ENCODE measurements at places on chromosomes 13 and 19.

DNA sequence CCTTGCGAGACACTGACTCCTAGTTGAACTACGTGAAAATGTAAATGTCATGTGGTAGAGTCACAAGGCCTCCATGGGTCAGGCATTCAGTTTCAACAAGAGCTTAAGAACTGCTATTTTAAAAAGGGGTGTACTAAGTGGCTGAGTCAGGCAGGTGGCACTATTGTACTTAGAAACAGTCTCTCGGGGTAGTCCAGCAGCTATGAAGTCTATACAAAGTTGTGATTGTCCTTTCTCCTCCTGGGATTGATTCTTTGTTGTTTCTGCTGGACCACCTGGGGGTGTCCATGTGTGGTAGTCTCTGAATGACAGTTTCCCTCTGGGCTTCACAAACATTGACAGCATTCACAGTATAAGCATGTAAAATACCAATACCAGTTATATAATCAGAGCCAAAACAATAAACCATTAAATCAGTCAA lies 33.0 kb downstream of the UGGT2 start:
- DNase-seq = no peak

GRCh38 chr13:51923983-51924539 lies 62.3 kb downstream of the CCDC70 start:
- DNase-seq = no peak

DNA sequence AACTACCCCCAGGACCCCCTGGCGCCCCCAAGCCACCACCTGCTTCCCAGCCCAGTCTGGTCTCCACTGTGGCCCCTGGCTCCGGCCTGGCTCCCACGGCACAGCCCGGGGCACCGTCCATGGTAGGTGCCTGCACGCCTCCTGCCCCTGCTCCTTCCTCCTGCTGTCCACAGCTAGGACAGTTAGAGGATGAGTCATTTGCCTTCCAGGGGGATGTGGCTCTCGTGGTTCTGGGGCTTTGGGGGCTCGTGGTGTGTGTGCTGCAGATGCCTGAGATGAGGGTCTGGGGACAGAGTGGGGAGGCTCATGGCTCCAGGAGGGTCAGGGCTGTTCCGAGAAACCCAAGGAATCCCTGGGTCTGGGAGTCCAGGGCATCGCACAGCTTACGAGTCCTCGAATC lies 12.7 kb downstream of the MED25 start:
- no peak for DNase-seq

DNA sequence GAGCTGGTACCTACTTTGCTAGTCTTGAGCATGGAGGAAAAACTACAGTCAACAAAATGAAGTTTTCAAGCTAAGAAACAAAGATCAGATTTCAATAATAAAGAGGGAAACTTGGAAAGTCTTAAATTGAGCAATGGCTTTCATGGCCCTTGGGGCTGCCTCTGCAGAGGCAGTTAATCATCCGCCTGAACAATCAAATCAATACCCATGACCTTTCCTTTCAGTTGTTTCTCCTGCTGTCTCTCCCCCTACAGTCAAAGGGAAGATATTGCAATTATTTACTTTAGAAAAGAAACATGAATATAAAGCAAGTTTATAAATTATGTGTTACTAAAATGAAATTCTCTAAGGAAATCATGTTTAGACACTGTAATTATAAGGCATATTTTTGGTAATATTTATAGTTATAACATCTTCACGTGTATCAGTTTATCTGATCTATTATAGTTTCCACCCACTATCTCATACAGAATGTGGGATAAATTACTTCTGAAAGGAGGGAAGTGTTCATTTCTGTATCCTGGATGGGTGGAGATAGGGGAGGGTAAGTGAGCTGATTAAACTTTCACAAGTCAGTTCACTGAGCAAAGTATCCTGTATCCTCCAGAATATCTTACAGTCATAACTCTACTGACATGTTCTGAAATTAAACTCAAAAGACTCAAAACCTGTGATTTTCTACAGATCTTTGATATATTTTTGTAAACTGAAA lies 72.4 kb upstream of the TSC22D1 start:
- DNase-seq = no peak

GRCh38 chr19:709196-709964 lies 645 bp downstream of the PALM start:
- no peak for DNase-seq

DNA sequence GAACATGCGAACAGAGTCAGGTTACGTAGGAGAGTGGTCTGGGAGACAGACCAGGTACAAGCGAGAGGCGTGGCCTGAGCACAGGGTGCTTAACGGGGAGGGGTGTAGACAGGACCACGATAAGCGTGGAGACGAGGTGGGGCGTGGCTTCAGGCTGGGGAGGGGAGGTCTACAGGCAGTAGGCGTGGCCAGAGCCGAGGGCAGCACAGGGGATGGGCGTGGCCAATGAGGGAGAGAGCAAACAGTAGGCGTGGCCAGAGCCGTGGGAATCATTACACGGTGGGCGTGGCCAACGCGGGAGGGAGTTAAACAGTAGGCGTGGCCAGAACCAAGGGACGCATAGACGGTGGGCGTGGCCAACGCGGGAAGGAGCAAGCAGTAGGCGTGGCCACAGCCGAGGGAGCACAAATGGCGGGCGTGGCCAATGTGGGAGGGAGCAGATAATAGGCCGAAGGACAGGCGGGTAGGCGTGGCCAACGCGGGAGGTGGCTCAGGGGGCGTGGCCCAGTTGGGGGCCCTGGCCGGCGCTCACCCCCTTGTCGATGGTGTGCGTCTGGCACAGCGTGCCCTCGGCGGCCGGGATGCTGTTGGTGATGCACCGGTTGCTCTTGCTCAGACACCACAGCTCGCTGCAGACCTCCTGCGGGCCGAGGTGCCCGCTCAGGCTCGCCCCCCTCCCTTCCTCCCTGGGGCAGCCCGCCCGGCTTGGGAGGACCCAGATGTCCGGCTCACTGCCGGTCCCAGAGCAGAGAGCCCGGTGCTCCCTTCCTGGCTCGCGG lies 15.2 kb upstream of the MYO1F start:
- DNase-seq = peak; percentile 90

DNA sequence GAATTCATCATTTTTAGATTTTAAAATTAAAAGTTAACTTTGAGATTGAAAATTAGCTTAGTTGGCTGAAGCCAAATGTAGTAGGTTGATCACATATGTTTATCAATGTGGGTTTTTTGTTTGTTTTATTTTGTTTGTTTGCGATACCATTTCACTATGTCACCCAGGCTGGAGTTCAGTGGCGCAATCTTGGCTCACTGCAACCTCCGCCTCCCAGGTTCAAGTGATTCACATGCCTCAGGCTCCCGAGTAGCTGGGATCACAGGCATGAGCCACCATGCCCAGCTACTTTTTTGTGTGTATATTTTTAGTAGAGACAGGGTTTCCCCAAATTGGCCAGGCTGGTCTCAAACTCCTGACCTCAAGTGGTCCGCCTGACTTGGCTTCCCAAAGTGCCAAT lies 665.7 kb upstream of the SLC10A2 start:
- DNase-seq = no peak

DNA sequence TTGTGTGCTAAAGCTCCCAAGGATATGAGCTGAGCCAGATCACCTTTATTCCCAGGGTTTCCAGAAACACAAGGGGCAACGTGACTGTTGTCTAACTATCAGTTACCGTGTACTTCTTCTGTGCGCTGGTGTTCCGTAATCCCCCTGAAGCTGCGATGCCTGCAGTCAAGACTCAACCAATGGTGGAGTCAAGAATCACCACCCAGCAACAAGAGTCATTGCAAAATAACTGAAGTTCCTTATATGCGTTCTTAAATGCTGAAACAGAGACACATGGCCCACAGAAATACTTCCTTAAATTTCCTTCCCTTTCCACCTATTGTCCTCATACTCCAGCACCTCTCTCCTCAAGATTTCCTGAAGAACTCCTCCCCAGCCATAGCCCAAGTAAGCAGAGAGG lies 200.2 kb downstream of the KATNAL1 start:
- DNase-seq = no peak

DNA sequence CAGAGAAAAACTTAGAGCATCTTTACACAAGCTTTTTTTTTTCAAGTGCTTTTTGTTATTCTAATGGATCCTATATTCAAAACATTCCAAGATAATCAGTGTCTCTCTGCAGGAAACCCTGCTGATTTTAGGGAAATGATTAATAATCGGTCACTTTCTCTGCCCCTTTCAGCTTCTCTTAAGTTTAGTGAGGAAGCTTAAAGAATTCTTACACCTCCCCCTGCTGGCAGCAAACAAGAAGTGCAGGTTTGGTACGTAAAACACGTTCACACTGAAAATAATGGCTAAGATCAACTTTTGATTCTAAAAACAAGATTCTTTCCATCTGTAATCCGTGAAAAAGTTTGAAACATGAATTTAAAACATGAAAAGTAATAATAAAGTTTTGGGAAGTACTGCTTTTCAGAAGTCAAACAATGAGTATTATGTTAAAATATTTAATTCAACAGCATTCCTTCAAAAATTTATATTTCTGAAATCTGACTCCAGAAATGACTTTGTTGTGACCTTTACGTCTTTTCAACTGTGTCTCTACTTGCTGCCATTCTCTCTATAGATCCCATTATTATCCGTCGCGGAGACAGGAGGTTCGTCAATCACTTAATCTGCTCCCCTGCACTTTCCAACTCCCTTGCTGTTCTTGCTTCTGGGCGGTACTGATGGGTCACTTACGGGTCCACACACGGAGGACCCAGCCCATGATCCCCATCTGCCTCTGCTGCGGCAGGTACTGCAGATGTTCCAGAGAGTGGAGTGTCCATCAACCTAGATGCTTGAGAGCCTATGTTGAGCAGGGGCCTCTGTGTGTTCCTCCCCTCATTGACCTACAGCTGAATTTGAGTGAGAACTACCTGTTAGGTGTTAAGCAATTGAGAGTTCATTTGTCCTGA lies 203.1 kb upstream of the EDNRB start:
- DNase-seq = no peak

- no peak for DNase-seq
Measured at GRCh38 chr13:31797154-31797775, 57.9 kb downstream of the RXFP2 start.

DNA sequence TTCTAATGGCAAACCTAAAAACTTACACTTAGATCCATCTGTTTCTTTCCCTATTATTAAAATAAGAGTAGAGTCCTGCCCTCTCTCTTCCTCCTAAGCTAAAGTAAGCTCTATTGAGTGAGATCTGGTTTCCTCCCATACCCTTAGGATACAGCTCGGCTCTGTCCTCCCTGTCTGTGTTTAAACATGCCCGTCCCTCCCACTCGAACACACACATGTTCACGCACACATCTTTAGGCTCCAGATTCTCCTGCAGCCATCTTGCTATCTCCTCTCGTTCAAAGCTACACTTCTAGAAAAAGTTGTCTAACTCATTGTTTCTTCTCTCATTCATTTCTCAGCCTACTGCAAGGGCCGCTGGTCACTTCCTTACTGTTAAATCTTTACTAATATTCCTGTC lies 15.1 kb upstream of the CEBPG start:
- DNase-seq = no peak

DNA sequence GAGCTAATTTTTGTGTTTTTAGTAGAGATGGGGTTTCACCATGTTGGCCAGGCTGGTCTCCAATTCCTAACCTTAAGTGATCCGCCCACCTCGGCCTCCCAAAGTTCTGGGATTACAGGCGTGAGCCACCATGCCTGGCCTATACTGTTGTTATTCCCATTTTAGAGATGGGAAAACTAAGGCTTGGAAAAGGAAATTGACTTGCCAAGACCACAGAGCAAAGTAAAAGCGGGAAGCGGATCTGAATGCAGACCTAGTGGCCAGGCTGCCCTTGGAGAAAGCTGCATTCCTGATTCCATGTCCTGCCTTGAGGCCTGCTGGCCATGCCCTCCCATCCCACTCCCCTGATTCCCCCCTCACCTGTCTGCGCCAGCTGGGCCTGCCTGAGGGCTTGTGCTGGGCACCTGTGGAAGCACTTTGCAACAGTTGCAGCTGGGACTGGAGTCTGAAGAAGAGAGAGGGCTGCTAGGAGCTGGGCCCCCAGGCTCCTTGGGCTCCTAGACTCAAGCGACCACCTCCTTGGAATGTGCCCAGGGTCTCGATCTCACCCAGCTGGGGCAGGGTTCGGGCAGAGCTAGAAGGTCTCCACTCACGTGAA lies 5.7 kb downstream of the PALM3 start:
- DNase-seq = no peak

GRCh38 chr13:71240911-71241310 lies 626.1 kb downstream of the DACH1 start:
- DNase-seq = no peak

GRCh38 chr13:51041126-51041525 lies 69.9 kb downstream of the C13orf42 start:
- DNase-seq = no peak

- DNase-seq = no peak
Measured at GRCh38 chr19:36423925-36424324, 5.5 kb upstream of the ZFP82 start.

DNA sequence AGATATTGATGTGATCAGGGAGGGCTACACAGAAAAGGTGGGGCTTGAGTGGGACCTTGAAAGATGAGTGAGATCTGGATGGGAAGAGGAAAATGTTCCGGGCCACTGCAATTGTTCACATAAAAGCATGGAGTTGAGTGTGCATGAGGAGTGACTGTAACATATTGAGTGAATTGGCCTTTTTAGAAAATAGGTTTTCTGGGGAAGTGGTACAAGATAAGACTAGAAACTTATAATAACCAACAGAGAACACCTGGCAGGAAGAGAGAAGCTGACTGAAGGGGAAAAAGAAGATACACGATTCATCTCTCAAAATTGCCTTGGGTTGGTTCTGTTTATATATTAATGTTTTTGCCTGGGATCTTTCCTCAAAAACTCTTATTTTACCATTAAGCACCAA lies 32.2 kb downstream of the SLC10A2 start:
- DNase-seq = no peak

DNA sequence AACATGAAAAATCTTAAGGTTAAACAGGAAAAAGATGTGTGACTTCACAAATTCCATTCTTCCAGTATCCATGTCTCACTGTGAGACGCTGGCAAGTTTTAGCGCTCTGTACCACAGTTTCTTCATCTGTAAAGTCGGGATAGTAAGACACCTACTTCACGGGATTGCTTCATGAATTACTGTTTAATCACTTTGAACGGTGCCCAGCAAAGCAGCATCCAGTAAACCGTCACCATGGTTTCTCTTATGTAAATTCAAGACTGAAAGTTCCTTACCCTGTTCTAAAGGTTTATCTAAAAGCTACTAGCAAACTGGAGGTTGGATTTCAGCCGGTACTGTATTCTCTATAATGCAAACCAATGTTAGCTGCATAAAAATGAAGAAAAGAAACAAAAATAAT lies 53.5 kb downstream of the KATNAL1 start:
- no peak for DNase-seq
